ENCODE measurements at places on chromosomes 3 and 15. TPM values are rescaled to one million over a fixed set of nuclear protein-coding genes. Genes with fewer than 3 reads are reported as not detected.

DNA sequence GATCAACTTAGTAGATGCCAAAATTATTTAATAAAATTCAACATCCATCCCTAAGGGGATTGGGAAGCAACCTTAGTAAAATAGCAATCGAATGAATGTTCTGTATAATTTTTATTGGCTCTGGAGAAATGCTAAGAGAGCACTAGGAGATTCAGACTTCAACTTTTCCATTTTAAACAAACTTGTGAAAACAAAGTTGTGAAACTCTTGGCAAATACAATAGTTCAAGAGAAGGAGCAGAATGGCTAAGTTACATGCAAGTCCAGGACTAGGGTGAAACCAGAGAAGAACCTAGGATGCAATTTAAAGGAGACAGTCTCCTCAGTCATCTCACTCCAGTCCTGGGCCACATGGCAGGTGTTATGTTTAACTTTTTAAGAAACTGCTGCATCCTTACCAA, 16.7 kb upstream of the ZNF280D start:
- no peaks in the 10 kb centered on the region for H3K36me3 ChIP-seq
- peaks cover 7% of the 10 kb centered on the region for H3K4me1 ChIP-seq
- peak overlapping the region; percentile 18 for H3K27ac ChIP-seq
- no peaks in the 10 kb centered on the region for H3K27me3 ChIP-seq

DNA sequence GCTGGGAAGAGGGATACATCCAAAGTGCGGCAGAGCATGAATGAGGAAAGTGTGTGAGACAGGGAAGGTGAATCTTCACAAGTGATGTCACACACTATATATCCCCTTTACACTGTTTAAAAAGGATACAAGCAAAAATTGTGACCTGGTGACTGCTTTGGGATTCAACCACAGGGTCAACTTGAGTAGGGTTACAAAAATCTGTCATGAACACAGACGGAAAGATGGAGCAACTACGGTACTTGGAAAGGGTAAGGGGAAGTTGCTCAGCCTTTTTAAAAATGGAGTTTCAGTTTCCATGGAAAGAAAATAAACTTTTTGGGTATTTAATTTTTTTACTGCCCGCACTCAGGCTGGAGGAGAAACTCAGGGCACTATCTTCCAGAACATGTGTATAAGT, 60.3 kb downstream of the B3GNT5 start:
- ATAC-seq = no peak
- H3K4me3 ChIP-seq = no peak overlapping the region
- no peaks in the 10 kb centered on the region for H3K27me3 ChIP-seq
- no peaks in the 10 kb centered on the region for H3K36me3 ChIP-seq

DNA sequence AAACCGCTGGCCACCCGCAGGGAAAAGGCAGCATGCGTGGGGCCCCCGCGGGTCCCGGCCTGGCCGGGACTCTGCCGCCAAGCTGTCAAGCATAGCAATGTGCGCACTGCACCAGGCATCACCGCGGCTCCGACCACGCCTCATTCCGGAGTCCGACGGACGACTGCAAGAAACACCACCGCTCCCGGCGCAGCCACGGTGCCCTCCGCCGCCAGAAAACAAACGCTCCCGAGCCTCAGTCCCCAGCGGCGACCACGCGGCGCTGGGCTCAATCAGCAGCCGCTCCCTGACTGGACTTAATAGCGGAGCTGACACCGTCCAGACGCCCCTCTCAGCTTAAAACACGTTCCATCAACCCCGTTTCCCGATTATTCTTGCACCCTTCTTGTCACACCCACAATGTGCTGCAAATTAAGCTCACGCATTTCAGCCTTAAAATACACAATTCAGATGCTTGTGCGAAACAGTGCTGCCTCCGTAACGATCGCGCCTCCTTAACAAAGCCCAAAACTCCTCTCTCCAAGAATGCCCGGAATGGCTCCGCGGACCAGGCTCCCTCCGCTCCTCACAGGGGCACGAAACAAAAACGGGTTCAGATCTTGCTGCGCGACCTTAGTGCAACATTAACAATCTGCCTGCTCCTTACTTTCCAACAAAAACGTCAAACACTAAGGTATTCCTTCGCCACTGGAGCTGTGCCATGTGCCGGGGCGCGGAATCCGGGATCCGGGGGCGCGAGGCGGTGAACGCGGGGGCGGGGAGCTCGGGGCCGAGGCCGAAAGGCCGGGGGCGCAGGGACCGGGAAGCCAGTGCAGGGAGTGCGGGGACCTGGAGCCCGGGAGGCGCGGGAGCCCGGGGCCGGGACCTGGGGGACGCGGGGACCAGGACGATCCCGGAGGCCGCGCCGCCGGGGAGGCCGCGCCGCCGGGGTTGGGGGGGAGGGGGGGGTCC, 655 bp downstream of the CYFIP1 start:
- ATAC-seq = peak; percentile 34
- H3K4me3 ChIP-seq = peak overlapping the region; percentile 49
- H3K36me3 ChIP-seq = no peaks in the 10 kb centered on the region
- peaks cover 30% of the 10 kb centered on the region for H3K4me1 ChIP-seq
- H3K27ac ChIP-seq = peak overlapping the region; percentile 80
- no peaks in the 10 kb centered on the region for H3K27me3 ChIP-seq

GRCh38 chr3:59751606-59752005, 701.8 kb upstream of the CFAP20DC start:
- H3K4me3 ChIP-seq = no peak overlapping the region
- H3K27me3 ChIP-seq = no peaks in the 10 kb centered on the region
- H3K27ac ChIP-seq = no peak overlapping the region
- H3K36me3 ChIP-seq = no peaks in the 10 kb centered on the region

- ATAC-seq = no peak
- no peak overlapping the region for H3K4me3 ChIP-seq
- H3K4me1 ChIP-seq = no peaks in the 10 kb centered on the region
- no peaks in the 10 kb centered on the region for H3K27me3 ChIP-seq
- H3K27ac ChIP-seq = no peak overlapping the region
Observed at GRCh38 chr3:114112696-114113095, 56.2 kb downstream of the QTRT2 start.

DNA sequence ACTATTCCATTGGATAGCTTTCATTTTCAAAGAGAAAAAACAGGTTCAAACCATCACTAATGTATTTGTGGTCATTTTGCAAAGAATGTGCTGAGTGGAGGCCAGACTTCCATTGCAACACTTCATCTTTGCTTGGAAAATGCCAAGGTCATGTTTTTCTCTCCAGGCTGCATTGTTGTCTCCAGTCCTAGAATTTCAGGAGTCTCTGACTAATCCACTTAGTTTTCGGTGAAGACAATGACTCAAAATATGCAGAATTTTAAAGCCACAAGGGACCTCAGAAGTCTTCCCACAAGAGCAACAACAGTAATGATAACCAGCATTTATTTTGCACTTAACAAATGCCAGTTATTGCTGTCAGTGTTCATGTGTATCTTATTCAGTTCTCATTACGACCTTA, 277.0 kb downstream of the RYR3 start:
- no peak overlapping the region for H3K27ac ChIP-seq
- no peaks in the 10 kb centered on the region for H3K36me3 ChIP-seq
- no peak overlapping the region for H3K4me3 ChIP-seq
- ATAC-seq = peak; percentile 73
- no peaks in the 10 kb centered on the region for H3K27me3 ChIP-seq

DNA sequence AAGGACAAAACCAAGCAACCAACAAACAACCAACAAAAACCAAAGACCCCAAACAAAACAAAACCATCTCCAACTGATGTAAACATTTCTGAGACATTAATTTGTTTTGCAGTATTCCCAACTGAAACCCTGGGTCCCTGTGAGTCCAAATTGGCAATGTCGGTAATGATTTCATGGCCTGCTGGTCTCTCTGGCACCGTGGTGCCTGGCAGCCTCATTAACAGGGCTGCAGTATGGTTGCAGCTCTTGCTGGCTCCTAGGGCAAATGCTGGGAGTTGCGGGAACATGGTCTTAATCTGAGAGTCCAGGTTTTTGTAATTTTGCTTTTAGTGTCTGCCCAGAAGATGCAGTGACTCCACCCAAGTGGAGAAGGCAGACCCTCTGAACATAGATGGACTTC, 128.3 kb downstream of the SV2B start:
- no peak for ATAC-seq
- peaks cover 15% of the 10 kb centered on the region for H3K27me3 ChIP-seq
- H3K4me3 ChIP-seq = no peak overlapping the region
- no peaks in the 10 kb centered on the region for H3K36me3 ChIP-seq
- no peak overlapping the region for H3K27ac ChIP-seq

GRCh38 chr15:38872732-38873131, 308.1 kb upstream of the RASGRP1 start:
- no peak for ATAC-seq
- no peaks in the 10 kb centered on the region for H3K27me3 ChIP-seq
- no peaks in the 10 kb centered on the region for H3K36me3 ChIP-seq
- H3K4me3 ChIP-seq = no peak overlapping the region

Gene SOX2
- 9.9 TPM for total RNA-seq

Gene PIERCE2
- 5.4 TPM for total RNA-seq

Gene LRRIQ4
- total RNA-seq = not detected

Gene TNFSF10
- 22.1 TPM for total RNA-seq

Gene IRAK2
- total RNA-seq = 2.7 TPM
